ENCODE measurements at places on chromosomes 2 and 18. TPM values are rescaled to one million over a fixed set of nuclear protein-coding genes. Genes with fewer than 3 reads are reported as not detected.

The KIF1A gene
- total RNA-seq, result 0.42 TPM

The AQP4 gene
- total RNA-seq, result 0.24 TPM

The MAP3K19 gene
- total RNA-seq, result 0.05 TPM

The DPYSL5 gene
- 0.09 TPM for total RNA-seq

The RHOB gene
- total RNA-seq, result 59.0 TPM

All from thymus (tissue), 14 donors.